ENCODE measurements at places on chromosomes 2 and 18. TPM values are rescaled to one million over a fixed set of nuclear protein-coding genes. Genes with fewer than 3 reads are reported as not detected.

KCNG3 gene
- total RNA-seq: not detected

TBC1D8 gene
- 9.0 TPM for total RNA-seq

TP53I3 gene
- 53.4 TPM for total RNA-seq

TNS1 gene
- total RNA-seq: 0.24 TPM

GALM gene
- not detected for total RNA-seq

SP5 gene
- not detected for total RNA-seq

GBX2 gene
- 0.29 TPM for total RNA-seq

NT5C1B gene
- total RNA-seq: not detected

RESP18 gene
- not detected for total RNA-seq

LNPK gene
- 34.7 TPM for total RNA-seq

RAB6D gene
- total RNA-seq: under 0.01 TPM

SCN9A gene
- 1.3 TPM for total RNA-seq

FSIP2 gene
- total RNA-seq: 5.3 TPM

PLCD4 gene
- 1.8 TPM for total RNA-seq

EIPR1 gene
- total RNA-seq: 45.8 TPM

UGT1A8 gene
- total RNA-seq: under 0.01 TPM

All from mammary epithelial cell (primary cell).